ENCODE measurements at places on chromosomes 3 and 15. TPM values are rescaled to one million over a fixed set of nuclear protein-coding genes. Genes with fewer than 3 reads are reported as not detected.

- no peak for DNase-seq
- no peaks in the 10 kb centered on the region for H3K4me1 ChIP-seq
- no peaks in the 10 kb centered on the region for H3K36me3 ChIP-seq
Measured at GRCh38 chr3:180430896-180431295, 171.1 kb upstream of the TTC14 start.

Gene SNAP23
- 33.1 TPM for total RNA-seq

Gene CERS3
- total RNA-seq, result not detected

DNA sequence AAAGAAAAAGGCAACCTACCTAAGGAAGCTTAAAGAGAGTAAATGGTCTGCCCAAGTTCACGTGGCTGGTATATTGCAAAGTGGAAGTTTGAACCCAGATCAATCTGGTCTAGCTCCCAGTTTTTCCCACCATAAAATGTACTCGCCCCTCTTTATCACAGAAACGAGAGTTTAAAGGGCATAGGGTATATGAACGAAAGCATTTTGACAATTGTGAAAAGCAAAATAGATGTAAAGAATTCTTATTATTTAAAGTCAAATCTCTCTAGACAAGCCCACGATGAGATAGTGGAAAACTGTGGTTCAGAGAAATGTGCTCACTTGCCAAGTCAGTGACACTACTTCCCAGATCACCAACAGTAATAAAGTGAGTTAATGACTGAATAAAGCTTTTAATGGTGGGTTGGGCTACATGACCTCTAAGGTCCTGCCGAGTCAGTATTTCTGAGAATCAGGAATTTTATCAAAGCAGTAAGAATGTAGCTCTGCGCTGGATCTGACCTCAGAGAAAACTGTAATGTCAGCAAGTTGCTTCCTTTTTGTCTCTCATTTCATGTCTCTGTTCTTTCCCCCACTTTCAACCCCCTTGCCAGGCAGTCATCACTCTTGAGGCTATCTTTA lies 23.3 kb upstream of the NEO1 start:
- H3K36me3 ChIP-seq, result no peaks in the 10 kb centered on the region
- peaks cover 18% of the 10 kb centered on the region for H3K27me3 ChIP-seq
- DNase-seq, result no peak
- H3K4me3 ChIP-seq, result no peak overlapping the region

DNA sequence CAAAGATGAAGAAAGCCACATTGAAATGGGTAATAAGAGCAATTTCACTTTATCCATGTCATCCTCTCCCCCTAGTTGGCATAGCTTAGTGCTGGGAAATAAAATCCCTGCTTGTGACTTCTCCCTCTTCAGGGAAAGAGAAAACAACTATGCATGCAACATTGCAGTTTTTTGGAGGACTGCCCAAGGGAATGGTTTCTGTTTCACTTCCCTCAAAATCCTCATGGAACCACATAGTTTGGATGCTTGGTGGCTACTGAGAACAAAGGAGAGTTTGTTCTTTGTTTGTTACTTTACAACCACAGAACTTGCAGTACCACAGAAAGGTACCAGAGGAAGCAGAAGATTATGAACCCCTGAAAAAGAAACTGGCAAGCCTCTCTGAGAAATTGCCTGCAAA lies 384.6 kb upstream of the RORA start:
- H3K27ac ChIP-seq, result no peak overlapping the region
- peaks cover 11% of the 10 kb centered on the region for H3K27me3 ChIP-seq
- no peak for DNase-seq
- H3K4me3 ChIP-seq, result no peak overlapping the region
- no peaks in the 10 kb centered on the region for H3K4me1 ChIP-seq

Gene CCDC50
- 7.3 TPM for total RNA-seq

Gene FBXO40
- not detected for total RNA-seq

DNA sequence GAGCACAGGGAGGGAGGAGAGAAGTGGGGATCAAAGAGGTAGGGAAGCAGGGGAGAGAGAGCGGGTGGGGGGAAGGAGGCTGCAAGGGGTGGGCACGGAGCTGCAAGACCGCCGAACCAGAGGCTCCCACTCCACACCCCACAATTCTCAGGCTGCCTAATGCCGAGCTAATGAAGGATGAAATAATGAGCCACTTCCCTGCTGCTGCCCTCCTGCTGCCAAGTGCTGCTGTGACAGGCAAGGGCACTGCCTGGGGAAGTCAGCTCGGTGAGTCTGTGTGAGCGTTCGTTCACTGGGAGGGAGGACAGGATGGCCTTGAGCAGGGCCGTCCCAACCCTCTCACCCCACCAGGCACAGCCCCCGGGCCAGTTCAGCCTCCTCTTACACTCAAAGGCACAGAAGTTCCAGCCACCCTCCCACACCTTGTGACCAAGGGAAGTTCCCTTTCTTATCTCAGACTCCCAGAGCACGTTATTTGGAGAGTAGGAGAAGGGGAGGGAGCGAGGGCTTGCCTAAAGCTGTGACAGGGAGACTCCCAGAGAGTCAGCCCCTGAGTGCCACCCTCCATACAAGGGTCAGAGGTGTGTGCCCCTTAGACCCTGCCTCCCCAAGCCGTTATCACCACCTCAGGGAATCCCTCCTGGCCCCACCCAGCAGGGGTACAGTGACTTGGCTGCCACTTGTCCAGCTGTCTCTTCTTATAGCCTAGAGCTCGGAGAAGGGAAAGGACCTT lies 12.4 kb downstream of the GLYCTK start:
- no peak for DNase-seq
- H3K36me3 ChIP-seq, result no peaks in the 10 kb centered on the region
- no peak overlapping the region for H3K4me3 ChIP-seq
- H3K4me1 ChIP-seq, result peaks cover 11% of the 10 kb centered on the region
- H3K27me3 ChIP-seq, result no peaks in the 10 kb centered on the region

DNA sequence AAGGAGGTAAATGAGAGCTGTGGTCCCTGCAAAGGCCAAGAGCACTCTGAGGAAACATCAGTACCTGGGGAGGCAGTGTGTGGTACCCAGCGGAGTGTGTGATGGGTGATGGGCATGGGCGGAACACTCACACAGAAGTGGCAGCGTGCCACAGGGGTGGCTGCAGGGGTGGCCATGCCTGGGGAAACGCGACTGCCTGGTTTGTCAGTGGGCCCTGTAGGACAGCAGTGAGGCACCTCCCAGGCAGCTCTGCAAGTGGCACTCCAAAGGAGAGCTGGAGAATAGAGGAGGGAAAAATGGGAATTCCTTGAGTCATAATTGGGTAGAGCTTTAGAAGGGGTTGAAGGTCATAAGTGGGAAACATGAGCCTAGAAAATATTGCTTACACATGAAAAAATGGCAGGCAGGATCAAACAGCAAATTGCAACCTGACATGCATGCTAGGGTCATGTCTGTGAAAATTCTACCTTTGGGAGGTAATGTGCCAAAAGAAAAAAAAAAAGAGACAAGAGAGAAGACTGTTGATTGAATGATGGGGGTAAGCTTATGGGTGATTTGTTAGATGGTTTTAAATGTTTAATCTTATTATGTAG lies 138.4 kb downstream of the RPLP1 start:
- H3K4me3 ChIP-seq, result no peak overlapping the region
- peaks cover 4% of the 10 kb centered on the region for H3K4me1 ChIP-seq
- H3K27ac ChIP-seq, result no peak overlapping the region
- DNase-seq, result no peak
- H3K27me3 ChIP-seq, result peaks cover 3% of the 10 kb centered on the region

DNA sequence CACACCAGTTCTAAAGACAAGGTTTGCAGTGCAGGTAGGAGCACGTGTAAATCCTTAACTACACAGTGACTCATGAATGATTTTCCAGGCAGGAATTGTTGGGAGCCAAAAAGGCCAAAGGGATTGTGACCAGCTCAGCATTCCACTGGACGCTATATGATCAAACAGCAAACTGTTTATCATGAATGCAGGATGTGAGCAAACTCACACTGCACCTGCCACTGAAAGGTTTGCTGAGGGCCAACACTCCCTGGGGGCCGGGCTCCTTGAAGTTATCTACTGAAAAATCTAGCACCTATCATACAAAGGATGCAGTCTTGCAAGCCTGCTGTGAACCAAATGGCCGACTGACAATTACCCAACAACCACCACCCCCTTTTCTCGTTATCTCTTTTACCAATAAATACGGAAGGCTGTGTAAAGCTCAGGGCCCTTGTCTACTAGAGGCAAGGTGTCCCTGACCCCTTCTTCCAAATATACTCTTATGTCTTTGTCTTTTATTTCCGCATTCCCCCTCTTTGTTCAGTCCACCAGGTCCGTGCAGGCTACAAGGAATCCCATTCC lies 11.5 kb upstream of the DNASE1L3 start:
- no peak overlapping the region for H3K27ac ChIP-seq

DNA sequence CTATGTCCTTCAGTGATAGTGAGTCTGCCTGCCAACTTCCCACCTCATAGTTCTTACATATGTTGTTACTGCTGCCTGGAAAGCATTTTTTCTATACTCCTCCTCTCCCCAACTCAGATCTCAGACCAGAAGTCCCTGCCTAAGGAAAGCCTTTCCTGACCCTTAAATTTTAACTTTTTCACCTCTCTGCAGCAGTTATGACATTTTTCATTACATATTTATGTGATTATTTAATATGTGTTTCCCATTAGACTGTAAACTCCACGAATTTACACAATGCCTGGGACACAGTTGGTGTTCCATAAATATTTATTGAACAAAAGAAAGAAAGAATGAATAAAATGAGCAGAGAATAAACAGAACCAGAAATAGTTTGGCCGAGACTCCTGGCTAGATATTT lies 125.5 kb downstream of the MITF start:
- DNase-seq, result no peak
- no peaks in the 10 kb centered on the region for H3K27me3 ChIP-seq

DNA sequence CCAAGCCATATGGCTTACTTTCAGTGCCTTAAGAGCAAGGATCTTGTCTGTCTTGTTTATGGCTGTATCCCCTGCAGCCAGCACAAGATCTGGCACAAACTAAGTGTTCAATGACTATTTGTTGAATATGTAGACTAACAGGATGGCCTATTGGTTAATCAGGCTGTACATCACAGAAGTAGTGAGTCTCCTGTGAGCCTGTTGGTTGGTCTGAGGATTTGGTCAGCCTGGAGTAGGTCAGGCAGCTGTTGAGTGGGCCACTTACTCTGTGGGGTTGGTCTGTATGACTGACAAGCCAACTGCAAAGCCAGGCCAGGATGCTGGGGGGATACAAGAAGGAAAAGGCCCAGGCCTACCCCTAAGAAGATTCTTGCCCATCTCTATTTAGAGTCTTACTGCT lies 33.4 kb upstream of the CILP start:
- H3K36me3 ChIP-seq, result peaks cover 10% of the 10 kb centered on the region
- no peak overlapping the region for H3K4me3 ChIP-seq

DNA sequence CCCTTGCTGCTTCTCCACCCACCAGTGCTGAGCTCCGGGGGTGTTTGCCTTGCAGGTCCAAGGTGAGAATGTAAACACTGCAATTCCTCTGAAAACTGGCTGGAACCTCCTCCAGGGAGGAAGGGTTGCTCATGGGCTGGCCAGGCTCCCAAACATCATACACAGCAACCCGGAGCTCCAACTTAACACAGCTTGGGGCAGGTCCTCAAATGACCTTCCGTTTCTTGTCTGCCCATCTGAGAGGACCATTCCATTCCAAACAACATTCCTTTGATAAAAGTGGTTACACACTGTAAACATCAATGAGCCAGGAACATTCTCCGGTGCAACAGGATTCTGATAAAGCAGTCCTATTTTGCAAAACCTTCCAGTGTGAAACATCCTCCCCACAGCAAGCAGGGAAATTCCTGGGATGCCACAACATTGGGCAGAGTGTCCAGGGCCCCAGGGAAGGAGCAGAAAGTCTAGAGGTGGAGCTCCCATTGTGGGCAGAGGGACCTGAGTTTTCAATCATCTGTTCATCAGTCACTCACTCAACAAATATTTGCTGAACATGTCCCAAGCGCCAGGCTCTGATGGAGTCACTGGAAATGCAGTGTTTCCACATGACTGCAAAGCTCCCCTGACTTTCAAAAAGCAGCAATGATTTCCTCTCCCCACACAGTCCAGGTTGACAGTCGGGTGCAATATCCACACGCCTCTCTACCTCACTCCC lies 7.3 kb upstream of the HEG1 start:
- H3K27me3 ChIP-seq, result peaks cover 16% of the 10 kb centered on the region
- H3K36me3 ChIP-seq, result no peaks in the 10 kb centered on the region
- no peak overlapping the region for H3K27ac ChIP-seq
- H3K4me3 ChIP-seq, result no peak overlapping the region

DNA sequence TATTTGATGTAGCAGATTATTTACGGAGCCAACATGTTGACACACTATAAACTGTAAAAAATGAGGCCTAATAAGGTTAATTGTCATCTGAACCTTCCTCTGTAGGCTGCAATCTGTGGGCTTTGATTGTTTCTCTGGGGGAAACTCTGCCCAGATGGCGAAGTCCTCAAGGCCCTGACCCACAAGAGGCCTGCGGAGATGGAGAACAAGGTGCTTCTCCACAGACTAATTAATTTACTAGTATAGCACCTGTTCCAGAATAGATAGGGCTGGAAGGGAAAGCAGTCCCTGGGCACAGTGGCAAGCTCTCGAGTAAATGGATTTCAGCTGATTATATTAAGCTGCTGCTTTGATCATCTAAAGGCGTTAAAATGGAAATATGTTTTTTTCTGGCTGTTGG lies 338.8 kb upstream of the DNAJC19 start:
- H3K4me1 ChIP-seq, result no peaks in the 10 kb centered on the region
- H3K4me3 ChIP-seq, result no peak overlapping the region
- H3K36me3 ChIP-seq, result no peaks in the 10 kb centered on the region
- H3K27ac ChIP-seq, result no peak overlapping the region
- H3K27me3 ChIP-seq, result peaks cover 1% of the 10 kb centered on the region

GRCh38 chr15:46344915-46345314 lies 710.1 kb downstream of the SQOR start:
- H3K4me3 ChIP-seq, result no peak overlapping the region
- no peaks in the 10 kb centered on the region for H3K4me1 ChIP-seq
- no peak for DNase-seq
- H3K27ac ChIP-seq, result no peak overlapping the region

DNA sequence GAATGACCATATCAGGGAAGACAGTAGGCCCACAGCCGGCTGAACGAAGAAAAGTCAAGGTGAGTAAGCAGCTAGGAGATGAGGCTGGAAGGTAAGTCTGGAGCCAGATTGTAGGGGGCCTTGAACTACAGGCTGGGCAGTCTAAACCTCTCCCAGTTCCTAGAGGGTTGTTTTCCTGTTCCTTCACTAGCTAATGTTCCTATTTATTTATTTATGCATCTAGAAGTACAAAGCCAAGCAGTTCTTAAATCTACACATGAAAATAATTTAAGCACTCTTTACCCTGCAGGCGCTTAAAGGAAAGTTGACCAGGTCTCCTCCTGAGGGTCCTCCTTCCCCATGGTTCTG lies 3.7 kb downstream of the ACAA1 start:
- peak overlapping the region; percentile 43 for H3K27ac ChIP-seq
- no peaks in the 10 kb centered on the region for H3K27me3 ChIP-seq
- peaks cover 37% of the 10 kb centered on the region for H3K4me1 ChIP-seq
- peaks cover 50% of the 10 kb centered on the region for H3K36me3 ChIP-seq
- no peak for DNase-seq
- no peak overlapping the region for H3K4me3 ChIP-seq

Gene LRRC34
- total RNA-seq, result 6.6 TPM

Gene CHRD
- not detected for total RNA-seq

Gene CFAP91
- not detected for total RNA-seq
